ENCODE measurements at places on chromosomes 3 and 15.

GRCh38 chr15:57118013-57118799, 199.8 kb downstream of the TCF12 start:
- DNase-seq = no peak

GRCh38 chr3:164375538-164375937, 702.8 kb downstream of the SI start:
- no peak for DNase-seq

- DNase-seq = no peak
These were observed 148.3 kb downstream of the LRRC28 start for GRCh38 chr15:99399618-99400017.

DNA sequence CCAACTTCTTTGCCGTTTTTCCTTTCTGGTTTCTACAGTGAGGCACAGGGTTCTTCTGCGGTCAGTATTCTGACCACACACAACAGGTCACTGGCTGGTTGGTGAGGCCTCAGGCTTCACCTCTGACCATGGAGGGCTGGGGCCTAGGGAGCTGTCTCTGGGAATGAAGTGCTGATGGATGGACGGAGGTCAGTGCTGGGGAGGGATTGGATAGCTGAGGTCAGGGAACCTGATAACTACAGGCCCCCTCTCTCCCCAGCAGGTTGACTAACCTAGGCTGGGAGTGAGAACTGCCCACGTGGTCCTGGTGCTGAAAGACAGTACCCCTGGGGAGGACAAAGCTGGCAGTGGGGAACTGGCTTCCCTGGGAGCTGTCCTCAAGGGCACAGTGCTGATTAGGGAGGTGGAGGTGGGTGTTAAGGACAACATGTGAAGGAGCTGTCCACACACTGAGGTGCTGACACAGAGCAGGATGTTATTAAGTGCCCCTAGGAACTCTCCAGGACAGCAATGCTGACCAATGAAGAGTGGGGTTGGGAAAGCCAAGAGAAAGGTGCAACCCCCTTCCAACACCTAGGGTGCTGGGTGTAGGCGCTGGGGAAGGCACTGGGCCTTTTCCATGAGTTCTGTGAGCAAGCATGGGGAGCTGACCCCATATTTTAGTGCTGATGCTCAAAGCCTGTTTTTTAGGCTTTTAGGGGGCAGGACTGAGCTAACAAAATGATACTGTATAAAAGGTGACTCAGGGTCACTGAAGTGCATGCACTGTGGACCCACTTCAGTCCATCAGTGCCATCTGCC, 45.2 kb downstream of the ATP2B2 start:
- DNase-seq = no peak

- no peak for DNase-seq
These were observed 57.6 kb downstream of the BOC start for GRCh38 chr3:113268942-113269341.

GRCh38 chr3:69306239-69307185, 79.4 kb downstream of the FRMD4B start:
- no peak for DNase-seq

DNA sequence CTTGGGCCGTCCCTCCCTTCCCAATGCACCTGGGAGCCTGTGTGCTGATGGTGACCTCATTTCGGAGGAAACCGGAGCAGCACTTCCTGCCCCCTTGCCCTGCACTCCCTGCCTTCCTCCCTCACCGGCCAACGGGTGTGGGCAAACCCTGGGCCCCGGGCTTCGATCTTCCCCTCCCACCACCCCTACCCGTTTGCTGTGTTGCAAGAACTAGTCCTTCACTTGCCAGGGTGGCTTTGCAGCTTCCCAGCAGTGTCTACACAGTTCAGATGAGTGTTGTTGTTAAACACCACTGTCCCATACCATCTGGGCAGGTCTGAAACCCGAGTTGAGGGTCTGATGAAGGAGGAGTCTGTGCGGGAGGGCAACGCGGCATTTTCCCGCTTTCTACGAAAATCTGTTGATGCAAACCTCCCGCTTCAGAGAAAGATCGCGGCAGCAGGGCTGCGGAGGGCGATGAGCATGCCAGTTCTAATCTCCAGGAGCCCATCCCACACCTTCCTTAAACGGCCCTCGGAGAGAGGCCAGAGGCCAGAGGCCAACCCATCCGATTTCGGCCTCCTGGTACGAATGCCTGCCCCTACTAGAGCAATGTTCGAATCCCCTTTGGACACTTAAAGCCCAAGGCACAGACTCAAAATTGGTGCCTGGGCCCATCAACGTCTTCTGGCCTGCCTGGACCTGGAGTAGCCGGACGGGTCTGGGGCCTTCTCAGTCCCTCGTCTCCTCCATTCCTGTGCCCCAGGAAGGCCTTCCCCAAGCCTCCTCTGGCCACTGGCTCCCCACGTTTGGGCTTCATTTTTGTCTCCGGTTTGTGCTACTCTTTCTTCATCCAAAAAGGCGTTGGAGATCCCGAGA, 35.7 kb upstream of the POLG start:
- DNase-seq = no peak

GRCh38 chr15:70610541-70610940, 152.8 kb downstream of the UACA start:
- no peak for DNase-seq

- DNase-seq = no peak
These were observed 3.3 kb upstream of the ISLR start for GRCh38 chr15:74170071-74170844.

- no peak for DNase-seq
These were observed 81.6 kb upstream of the MDFIC2 start for GRCh38 chr3:70393881-70394612.

DNA sequence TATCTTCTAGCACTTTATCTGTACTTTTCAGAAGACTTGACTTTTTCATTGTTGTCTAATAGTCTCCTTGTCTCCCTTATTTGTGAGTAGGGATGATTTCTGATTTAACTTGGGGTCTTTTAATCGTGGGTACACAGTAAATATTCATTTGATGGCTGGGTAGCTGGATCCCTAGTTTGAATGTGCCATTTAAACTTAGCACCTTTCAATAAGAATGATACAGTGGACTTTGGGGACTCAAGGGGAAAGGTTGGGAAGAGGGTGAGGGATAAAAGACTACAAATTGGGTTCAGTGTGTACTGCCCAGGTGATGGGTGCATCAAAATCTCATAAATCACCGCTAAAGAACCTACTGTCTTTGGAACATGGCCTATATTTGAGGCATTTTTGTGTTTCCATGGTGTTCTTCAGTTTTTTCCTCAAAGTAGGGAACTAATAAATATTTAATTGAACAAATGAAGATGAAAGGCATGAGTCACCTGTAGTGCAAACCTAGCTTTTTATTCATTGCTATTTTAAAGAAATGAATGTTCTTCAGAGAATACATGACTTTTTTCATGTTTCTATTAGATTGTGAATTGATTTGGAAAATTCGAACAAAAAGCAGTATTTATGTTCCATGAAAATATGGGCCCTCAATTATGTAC, 12.1 kb downstream of the FNDC3B start:
- no peak for DNase-seq

DNA sequence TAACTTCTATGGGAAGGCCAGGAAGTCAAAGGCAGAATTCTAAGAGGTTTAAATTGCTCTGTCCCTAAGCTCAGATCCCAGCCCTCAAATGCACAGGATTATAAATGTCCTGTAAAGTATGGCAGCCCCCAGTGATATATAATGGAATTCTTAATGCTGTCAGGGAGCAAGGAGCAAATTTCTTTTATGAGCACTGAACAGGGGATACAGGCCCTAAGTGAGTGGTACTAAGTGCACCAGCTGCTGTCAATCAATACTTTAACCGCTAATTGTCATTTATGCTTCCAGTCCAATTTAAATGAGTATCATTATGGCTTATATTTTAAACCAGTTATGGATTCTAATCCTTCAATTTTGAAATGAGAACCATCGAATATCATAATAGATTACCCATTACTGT, 4.7 kb downstream of the SLC9A9 start:
- DNase-seq = no peak

- peak; percentile 75 for DNase-seq
These were observed 67.6 kb upstream of the HACD2 start for GRCh38 chr3:123652342-123652984.

- DNase-seq = no peak
These were observed 133.7 kb upstream of the OSTN start for GRCh38 chr3:191065181-191065805.

DNA sequence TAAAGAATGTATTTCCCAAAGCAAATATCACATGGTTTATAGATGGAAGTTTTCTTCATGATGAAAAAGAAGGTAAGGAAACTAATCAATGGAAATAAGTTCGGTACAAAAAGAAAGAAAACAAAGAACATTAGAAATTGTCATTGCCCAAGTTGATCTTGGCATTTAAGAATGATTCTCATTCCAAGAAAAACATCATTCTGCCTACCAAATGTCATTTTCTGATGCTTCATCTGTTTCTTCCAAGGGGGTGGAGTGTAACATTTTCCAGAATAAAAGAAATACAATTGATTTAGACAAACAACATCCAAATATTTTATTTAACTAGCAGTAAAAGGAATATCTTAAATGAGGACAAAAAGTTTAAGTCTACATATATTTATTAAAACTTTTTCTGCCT, 3.0 kb upstream of the ZBED2 start:
- no peak for DNase-seq

GRCh38 chr15:39874890-39875549, 45.0 kb downstream of the GPR176 start:
- DNase-seq = no peak

GRCh38 chr3:64368257-64369020, 143.2 kb upstream of the PRICKLE2 start:
- DNase-seq = no peak

- no peak for DNase-seq
These were observed 117.5 kb downstream of the EDEM1 start for GRCh38 chr3:5304789-5305683.

- no peak for DNase-seq
These were observed 186.5 kb upstream of the PEX5L start for GRCh38 chr3:180223268-180223667.

- DNase-seq = no peak
These were observed 3.4 kb downstream of the PLXNB1 start for GRCh38 chr3:48426401-48426909.

DNA sequence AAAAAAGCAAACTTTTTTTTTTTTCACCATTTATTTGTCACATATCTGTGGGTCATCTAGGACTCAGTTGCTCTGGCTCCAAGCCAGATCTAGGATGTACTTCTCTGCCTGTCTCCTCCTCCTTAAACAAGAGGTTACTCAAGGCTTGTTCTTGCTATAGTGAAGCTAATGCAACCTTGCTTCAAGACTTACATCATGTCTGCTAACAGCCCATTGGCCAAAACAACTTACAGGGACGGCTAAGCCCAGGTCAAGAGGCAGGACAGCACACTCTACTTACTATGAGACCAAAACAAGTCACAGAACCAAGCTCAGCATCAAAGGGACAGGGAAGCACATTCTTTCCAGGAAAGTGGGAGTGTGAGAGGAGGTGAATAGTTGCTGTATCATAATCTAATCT, 123.8 kb upstream of the BNIP2 start:
- no peak for DNase-seq

GRCh38 chr3:38120693-38121450, 16.1 kb downstream of the ACAA1 start:
- peak; percentile 5 for DNase-seq

GRCh38 chr3:94739420-94739819, 676.6 kb downstream of the NSUN3 start:
- DNase-seq = no peak

DNA sequence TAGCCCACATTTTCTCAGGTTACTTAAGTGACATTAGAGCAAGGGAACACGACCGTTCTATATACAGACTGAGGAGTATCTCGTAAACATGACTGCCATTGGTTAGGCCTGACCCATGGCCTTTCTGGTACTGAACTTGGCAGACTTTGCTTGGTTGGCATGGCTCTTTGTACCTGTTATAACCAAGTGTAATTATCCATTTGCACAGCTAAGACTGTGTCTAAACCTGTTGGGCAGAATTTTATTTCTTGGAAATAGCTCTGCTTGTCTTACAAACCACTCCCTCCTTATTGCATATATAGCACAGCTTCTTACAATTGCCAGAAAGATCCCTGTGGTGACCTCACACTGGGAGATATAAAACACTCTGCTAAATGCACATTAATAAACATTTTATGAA, 106.9 kb downstream of the P2RY1 start:
- DNase-seq = no peak

DNA sequence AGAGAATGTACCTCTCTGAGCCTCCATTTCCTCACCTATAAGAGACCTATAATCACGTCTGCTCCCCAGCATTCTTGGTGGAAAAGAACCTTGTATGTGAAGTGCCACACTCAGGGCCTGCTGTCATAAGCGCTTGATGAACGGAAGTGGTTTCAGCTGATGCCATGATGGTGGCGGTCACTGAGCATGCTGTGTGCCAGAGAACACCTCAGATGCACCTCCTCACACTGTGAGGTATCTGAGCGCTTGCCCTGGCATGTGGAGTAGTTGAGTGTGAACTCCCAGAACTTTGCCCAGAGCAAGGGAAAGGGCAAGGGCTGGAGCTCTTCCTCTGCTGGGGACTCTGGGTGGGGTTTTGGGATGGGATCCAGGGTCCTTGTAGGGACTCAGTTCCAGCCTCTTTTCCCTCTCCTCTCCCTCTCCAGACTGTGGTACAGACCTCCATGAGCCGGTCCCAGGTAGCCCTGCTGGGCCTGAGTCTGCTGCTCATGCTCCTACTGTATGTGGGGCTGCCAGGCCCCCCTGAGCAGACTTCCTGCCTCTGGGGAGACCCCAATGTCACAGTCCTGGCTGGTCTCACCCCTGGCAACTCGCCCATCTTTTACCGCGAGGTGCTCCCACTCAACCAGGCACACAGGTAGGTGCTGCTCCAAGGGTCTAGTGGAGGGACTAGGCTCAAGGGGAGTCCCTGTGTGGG, 2.7 kb downstream of the ABHD14A start:
- no peak for DNase-seq

All from D721Med (cell line).